ENCODE measurements at places on chromosomes 3 and 15.

DNA sequence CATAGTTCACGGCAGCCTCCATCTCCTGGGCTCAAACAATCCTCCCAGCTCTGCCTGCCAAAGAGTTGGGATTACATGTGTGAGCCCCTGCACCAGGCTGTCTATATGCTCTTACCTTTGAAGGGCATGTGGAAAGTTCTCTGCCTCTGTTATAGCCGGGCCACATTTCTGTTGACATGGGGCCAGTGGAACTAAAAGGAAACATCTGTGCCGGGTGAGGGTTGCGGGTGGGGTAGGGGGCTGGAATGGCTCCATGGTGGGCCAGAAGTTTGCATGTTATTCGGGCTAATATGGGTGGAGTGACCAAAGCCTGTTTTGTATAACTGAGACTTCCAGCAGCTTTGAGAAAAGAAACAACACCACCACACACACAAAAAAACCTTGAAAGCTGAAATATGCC lies 8.3 kb upstream of the CLEC3B start:
- DNase-seq: no peak

DNA sequence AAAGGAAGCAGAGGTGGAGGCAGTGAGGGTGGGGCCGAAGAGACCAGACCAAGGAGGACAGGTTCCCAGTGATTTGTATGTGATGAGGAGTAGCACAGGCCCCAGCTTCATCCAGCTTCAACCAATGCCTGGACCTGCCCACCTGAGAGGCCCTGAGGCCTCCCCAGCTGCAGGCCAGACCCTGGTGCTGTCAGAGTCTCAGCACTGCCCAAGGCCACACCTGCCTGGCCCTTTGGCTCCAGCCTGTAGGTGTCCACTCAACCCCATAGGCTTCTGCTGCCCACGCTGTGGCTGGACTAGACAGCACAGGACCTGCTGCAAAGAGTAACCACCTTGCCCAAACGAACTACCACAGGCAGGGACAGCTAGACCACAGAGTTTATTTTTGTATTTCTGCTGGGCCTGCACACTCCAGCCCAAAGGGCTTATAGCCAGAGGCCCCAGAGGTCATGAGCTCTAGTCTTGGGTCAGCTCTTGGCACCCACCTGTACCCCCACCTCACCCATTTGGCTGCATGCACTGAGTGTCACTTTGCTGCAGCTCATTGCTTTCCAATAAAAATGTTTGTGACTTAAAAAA lies 81.9 kb upstream of the CDV3 start:
- DNase-seq: no peak

GRCh38 chr3:65200310-65200970 lies 512.6 kb upstream of the ADAMTS9 start:
- no peak for DNase-seq

- no peak for DNase-seq
These were observed 46.6 kb upstream of the ARPP21 start for GRCh38 chr3:35592589-35593295.

GRCh38 chr3:167184511-167184910 lies 195.6 kb downstream of the ZBBX start:
- DNase-seq: no peak

DNA sequence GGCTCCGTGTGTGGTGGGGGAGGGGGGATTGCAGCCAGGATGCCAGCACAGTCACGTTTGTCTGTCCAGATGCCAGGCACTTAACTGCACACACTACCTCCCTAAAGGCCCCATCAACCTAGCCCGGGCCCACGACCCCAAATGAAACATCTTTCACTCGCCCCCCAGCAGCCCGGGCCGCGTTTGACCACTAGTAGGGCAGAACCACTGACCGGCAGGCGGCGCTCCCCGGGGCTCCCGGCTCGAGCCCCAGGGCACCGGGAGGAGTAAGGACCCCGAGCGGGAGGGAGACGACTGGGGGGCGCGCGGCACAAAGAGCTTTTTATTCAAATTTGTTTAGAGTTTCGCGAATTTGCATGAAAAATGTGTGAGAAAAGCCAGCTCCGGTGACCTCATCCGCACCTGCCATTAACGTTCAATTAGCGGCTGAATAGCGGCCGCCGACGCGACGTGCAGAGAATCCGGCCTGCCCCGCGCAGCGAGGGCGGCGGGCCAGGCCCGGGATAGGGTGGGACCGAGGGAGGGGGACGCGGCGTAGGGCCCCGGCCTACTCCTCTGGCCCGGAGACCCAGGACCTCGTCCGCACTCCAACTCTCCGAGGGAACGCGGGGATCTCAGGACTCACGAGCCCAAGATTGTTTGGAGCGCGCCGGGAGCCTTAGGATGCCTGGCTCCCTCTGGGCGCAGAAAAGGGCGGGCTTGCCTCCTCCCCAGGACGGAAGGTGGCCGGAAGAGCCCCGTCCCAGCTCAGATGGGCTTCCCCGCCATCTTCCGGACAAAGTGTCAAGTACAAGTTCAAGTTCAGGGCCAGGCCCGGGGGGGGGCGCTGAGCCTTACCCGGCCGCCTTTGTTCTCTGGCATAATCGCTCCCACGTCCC lies 64.9 kb upstream of the POLG start:
- DNase-seq: peak; percentile 84

- DNase-seq: peak; percentile 52
These were observed 44.8 kb upstream of the HES1 start for GRCh38 chr3:194091141-194091540.

DNA sequence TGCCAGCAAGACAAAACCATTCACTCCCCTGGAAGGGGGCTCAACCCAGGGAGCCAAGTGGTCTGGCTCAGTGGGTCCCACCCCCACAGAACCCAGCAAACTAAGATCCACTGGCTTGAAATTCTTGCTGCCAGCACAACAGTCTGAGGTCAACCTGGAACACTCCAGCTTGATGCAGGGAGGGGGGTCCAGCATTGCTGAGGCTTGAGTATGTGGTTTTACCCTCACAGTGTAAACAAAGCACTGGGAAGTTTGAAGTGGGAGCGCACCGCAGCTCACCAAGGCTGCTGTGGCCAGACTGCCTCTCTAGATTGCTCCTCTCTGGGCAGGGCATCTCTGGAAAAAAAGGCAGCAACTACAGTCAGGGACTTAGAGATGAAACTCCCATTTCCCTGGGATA lies 81.7 kb downstream of the MSL2 start:
- peak; percentile 91 for DNase-seq

GRCh38 chr3:49424816-49425215 lies 2.5 kb upstream of the AMT start:
- DNase-seq: no peak

DNA sequence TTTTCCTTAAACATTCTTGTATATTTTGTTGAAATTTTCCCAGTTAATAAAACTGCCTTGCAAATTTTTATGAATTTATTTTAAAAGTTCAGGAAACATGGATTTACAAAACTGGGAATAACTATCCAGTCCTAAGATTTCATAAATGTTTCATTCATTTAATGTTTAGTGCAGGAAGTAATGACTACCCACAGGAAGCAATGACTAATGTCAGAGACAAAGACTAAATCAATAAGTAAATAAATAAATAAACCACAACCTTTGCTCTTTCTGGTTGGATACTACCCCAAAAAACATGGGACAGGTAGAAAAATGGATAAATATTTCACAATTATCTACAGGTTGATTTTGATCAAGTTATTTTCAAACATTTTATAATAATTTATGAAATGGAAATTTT lies 48.8 kb upstream of the TMCO5A start:
- no peak for DNase-seq

GRCh38 chr3:179991104-179991503 lies 45.6 kb downstream of the PEX5L start:
- DNase-seq: no peak

DNA sequence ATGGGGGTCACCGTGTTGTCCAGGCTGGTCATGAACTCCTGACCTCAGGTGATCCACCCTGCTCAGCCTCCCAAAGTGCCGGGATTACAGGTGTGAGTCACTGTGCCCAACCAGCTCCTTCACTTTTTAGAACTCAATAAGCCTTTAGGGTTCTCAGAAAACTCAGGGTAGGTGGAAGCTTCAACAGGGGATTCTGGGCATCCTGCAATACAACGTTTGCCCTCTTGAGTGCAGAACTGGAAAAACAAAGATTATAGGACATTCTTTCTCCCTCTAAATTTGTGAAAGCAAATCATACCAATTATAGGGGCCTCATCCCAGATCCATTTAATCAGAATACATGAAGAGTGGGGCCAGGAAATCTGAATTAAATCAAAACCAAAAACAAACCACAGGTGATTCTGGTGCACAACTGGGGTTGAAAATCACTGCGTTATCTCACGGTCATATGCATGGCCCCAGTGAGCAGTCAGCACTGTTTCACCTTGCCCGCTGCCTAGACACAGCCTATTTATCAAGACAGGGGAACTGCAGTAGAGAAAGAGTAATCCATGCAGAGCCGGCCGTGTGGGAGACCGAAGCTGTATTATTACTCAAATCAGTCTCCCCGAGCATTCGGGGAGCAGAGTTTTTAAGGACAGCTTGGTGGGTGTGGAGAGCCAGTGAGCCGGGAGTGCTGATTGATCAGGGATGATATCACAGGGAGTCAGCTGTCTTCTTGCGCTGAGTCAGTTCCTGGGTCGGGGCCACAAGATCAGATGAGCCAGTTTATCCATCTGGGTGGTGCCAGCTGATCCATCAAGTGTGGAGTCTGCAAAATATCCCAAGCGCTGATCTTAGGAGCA lies 58.4 kb downstream of the TMEM44 start:
- no peak for DNase-seq

- DNase-seq: no peak
These were observed 45.0 kb downstream of the TIGIT start for GRCh38 chr3:114338651-114339357.

DNA sequence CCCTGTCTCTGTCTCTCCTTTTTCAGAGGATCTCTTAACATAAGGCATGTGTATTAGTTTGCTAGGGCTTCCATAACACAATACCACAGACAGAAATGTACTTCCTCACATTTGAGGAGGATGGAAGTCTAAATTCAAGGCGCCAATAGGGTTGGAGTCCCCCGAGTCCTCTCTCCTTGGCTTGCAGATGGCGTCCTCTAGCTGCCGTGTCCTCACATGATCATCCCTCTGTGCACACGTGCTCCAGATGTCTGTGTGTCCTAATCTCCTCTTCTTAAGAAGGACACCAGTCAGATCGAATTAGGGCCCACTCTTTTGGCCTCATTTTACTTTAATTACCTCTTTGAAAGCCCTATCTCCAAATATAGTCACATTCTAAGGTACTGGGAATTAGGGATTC lies 23.0 kb upstream of the BFSP2 start:
- no peak for DNase-seq

DNA sequence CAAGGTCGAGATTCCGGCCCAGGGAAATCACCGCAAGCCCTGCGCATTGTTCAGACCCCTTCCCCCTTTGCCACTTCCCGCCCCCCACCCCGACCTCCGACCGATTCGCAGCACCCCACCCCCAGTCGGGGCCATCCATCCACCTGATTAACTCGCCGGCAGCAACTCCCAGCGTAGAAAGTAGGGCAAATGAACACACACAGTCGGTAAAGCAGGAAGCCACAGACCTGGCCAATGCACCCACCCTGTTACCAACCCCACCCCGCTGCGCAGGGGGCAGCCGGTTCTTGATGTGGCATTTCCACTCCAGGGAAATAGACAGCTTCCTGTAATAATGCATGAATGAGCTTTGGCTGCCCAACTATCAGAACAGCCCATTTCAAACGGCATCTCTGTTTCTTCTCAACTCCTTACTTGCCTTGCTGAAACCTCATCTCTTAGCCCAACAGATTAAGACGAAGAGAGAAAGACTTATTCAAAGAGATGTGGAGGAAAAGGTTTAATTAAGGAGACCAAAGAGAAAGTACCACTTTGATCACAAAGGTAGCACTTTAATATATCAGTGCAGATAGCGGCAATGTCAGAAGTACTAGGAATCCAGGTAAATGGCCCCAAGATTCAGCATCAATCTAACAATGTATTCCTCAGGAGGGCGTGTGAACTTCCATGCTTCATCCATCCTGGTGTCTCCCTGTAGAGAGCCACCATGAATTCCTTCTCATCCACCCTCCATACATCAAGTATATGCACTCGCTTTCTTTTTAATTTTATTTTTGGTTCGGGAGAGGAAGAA lies 1.9 kb downstream of the TNIK start:
- peak; percentile 40 for DNase-seq

- peak; percentile 68 for DNase-seq
These were observed 866.9 kb downstream of the FHIT start for GRCh38 chr3:60384341-60384740.

DNA sequence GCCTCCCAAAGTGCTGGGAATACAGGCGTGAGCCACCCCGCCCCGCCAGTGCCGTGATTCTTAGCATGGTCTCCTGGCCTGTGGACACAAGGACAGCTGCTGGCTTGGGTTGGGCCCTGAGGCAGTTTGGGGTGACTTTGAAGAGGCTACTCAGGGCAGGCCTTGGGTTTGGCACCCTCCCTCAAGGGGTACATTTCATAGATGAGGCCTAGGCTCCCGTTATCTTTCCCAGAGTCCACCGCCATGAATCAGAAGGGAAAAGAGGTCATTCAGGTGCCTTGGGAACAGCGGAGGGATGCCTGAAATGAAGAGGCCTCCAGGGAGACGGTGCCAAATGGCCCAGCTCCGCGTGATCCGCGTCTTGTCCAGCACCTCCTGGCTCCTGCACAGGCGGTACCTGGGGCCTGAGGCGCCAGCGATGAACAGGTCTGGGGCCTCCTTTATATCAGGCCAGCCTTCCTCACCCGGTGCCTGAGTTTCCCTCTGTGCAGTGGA lies 9.3 kb downstream of the GNAI2 start:
- no peak for DNase-seq

- DNase-seq: peak; percentile 21
These were observed 478.2 kb upstream of the ROBO2 start for GRCh38 chr3:76561494-76562236.

- DNase-seq: peak; percentile 91
These were observed 36.7 kb downstream of the SMAD3 start for GRCh38 chr15:67101911-67102598.

- no peak for DNase-seq
These were observed 213.8 kb upstream of the FEZF2 start for GRCh38 chr3:62587169-62587568.

DNA sequence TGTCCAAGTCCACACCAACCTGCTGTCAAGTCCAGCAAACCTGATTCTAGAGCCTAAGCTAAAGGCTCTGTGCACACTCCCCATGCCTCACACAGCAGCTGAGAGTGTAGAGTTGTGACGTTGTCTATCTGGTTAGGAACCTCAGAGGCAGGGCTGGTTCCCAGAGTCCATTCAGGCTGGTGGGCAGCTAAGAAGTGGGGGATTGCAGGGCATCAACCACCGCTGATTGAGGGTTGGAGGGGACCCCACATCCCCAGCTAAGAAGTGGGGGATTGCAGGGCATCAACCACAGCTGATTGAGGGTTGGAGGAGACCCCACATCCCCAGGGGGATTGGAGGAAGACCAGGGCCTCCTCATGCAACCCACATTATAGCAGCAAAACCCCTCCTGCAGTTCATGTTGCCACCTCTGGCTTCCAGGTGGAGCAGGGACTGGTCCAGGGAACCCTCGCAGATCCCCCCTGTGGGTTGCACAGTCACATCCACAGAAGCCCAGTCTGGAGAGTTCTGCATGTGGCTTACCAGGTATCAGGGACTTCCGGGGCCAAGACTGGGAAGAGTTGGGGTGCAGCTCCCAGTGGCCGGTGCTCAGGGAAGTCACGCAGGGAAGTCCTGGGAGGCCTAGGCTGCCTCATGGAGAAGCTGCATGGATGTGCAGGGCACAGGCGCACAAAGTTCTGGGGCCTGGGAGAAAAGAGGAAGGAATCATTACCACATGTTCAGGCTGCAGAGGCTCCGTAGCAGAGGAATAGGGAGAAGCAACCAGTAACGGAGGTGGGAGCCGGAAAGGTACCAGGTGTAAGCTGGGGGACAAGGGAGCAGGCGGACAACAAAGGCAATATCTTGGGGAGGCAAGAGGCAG lies 71.4 kb upstream of the PCSK6 start:
- DNase-seq: no peak

GRCh38 chr15:74041311-74041756 lies 41.0 kb downstream of the GOLGA6A start:
- DNase-seq: no peak

GRCh38 chr3:81352867-81353266 lies 408.6 kb downstream of the GBE1 start:
- DNase-seq: peak; percentile 33

Measured in astrocyte of the hippocampus (primary cell).